Bronchus fibroblast of lung (primary cell): ENCODE measurements at places on chromosomes 16 and 17. TPM values are rescaled to one million over a fixed set of nuclear protein-coding genes. Genes with fewer than 3 reads are reported as not detected.

C16orf86 gene
- total RNA-seq: 3.5 and 4.9 TPM in 2 replicates

GJD3 gene
- total RNA-seq: 0.89 and 3.0 TPM in 2 replicates

MRPL38 gene
- total RNA-seq: 23.5 and 26.0 TPM in 2 replicates

EVPLL gene
- not detected in 2 replicates for total RNA-seq

PRDM7 gene
- not detected in 2 replicates for total RNA-seq

KLHL10 gene
- 0.17 TPM in 1 of 2 replicates, not detected in the other for total RNA-seq

RNF43 gene
- under 0.01 TPM in 1 of 2 replicates, not detected in the other for total RNA-seq

SLC6A4 gene
- total RNA-seq: not detected in 2 replicates

RNU2-1 gene
- total RNA-seq: not detected in 2 replicates

SLC5A10 gene
- not detected in 2 replicates for total RNA-seq

HEATR9 gene
- total RNA-seq: not detected in 2 replicates

SPNS2 gene
- total RNA-seq: 0.15 TPM in 1 of 2 replicates, not detected in the other

RNFT1 gene
- 8.0 and 8.2 TPM in 2 replicates for total RNA-seq

CHST4 gene
- under 0.01 TPM in 1 of 2 replicates, not detected in the other for total RNA-seq

KCNH4 gene
- total RNA-seq: under 0.01 TPM in 1 of 2 replicates, not detected in the other

PRSS36 gene
- total RNA-seq: under 0.01 and 0.30 TPM in 2 replicates

ZNF385C gene
- not detected in 2 replicates for total RNA-seq

GINS2 gene
- total RNA-seq: 34.6 and 35.5 TPM in 2 replicates

ROGDI gene
- 18.3 and 27.1 TPM in 2 replicates for total RNA-seq

RASD1 gene
- 0.30 and 0.84 TPM in 2 replicates for total RNA-seq

WRAP53 gene
- total RNA-seq: 21.7 and 22.7 TPM in 2 replicates

GRIN2C gene
- not detected in 2 replicates for total RNA-seq

TP53TG3E gene
- not detected in 2 replicates for total RNA-seq

BCO1 gene
- total RNA-seq: not detected in 2 replicates

CAVIN1 gene
- total RNA-seq: 474 and 513 TPM in 2 replicates

KIF2B gene
- total RNA-seq: not detected in 2 replicates

ALOX12B gene
- not detected in 2 replicates for total RNA-seq

IL34 gene
- 0.84 and 1.9 TPM in 2 replicates for total RNA-seq

CPHXL2 gene
- total RNA-seq: not detected in 2 replicates

KCTD19 gene
- total RNA-seq: not detected in 2 replicates

KRTAP9-4 gene
- total RNA-seq: not detected in 2 replicates

CHD9NB gene
- total RNA-seq: under 0.01 and 0.17 TPM in 2 replicates

MED9 gene
- total RNA-seq: 9.5 and 14.8 TPM in 2 replicates

CCL14 gene
- not detected in 2 replicates for total RNA-seq

ORAI3 gene
- total RNA-seq: 36.0 and 37.8 TPM in 2 replicates

ALOX15 gene
- not detected in 2 replicates for total RNA-seq

INPP5K gene
- total RNA-seq: 53.8 and 56.8 TPM in 2 replicates

KRT222 gene
- total RNA-seq: not detected in 2 replicates

CLEC3A gene
- not detected in 2 replicates for total RNA-seq

PMP22 gene
- total RNA-seq: 43.0 and 51.6 TPM in 2 replicates

SPATA32 gene
- total RNA-seq: not detected in 2 replicates

CFAP97D1 gene
- total RNA-seq: not detected in 2 replicates

GAS7 gene
- total RNA-seq: 1.0 and 1.3 TPM in 2 replicates

NPIPA5 gene
- 2.1 and 2.7 TPM in 2 replicates for total RNA-seq

TAF1C gene
- 18.0 and 23.2 TPM in 2 replicates for total RNA-seq

TBX2 gene
- total RNA-seq: 88.9 and 89.6 TPM in 2 replicates

CCL17 gene
- total RNA-seq: not detected in 2 replicates

KRT25 gene
- not detected in 2 replicates for total RNA-seq

CCL15 gene
- total RNA-seq: not detected in 2 replicates

TP53TG3F gene
- total RNA-seq: not detected in 2 replicates

GSG1L gene
- not detected in 2 replicates for total RNA-seq

MYL4 gene
- not detected in 2 replicates for total RNA-seq

DHRS11 gene
- total RNA-seq: 10.8 and 11.1 TPM in 2 replicates

KRTAP17-1 gene
- not detected in 2 replicates for total RNA-seq

ARSG gene
- total RNA-seq: 2.9 and 3.0 TPM in 2 replicates

CDH11 gene
- total RNA-seq: 63.5 and 64.1 TPM in 2 replicates
